ENCODE measurements at places on chromosomes 3 and 15.

DNA sequence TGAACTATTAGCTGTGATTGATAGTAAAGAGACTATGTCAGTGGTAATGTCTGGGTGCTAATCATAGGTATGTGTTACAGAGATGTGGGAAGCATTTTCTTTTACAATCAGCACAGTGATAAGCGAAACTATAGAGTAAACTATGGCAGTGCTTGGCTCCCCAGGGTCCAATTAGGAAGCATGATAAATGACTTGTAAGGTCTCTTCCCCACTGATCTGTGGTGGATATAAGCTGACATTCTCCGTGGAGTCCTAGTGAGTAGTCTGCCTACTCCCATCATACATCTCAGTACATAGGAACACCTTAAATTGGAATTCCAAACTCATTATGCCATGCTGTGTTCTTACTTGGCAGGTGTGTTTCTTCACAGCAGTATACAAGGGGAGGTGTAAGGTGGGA lies 204.2 kb downstream of the GAP43 start:
- no peak for DNase-seq

DNA sequence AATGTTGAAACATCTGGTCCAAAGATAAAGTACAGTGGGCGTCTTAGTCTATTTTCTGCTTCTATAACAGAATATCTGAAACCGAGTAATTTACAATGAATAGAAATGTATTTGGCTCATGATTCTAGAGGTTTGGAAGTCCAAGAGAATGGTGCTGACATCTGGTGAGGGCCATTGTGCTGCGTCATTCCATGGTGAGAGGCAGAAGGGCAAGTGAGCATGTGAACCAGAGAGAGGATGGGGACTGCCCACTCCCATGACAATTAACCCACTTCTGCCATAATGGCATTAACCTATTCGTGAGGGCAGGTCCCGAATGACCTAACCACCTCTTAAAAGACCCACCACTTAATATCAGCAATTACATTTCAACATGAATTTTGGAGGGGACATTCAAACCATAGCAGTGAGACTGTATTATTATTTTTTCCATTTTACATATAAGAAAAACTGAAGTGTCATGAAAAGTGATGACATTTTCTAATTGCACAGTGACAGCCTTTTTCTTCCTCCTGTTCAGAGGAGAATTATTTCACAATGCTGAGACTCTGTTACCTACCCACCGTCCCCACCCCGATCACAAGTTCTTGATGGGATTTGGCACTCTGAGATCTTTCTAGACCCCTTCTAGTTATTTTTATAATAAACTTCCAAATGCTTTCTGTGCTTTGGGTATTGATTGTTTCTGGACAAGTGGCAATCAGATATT lies 238.8 kb downstream of the RPLP1 start:
- no peak for DNase-seq

DNA sequence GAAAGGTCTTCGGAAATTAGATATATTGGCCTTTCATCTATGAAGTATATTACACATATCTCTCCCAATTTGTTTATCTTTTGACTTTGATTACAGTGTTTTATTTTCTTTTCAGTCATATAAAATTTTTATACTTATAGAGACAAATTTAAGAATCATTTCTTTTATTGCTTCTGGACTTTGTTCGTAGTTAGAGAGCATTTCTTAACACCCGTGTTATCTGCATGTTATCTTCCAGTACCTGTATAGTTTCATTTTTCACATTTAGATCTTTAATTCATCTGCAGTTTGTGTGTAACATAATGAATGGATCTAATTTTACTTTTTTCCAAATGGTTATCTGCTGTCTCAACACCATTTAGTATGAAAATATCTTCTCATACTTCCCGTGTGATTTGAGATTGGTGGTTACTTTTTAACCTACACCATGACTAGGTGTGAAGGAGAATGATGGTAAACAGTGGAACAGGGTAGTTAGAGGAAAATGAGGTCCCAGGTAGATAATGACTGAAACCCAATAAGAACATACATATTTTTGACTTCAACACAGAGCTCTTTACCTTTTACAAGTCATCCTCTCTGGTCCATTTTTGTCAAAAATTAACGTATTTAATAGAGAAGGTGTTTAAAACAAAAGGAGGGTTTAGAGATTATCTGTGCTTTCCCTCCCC lies 99.3 kb downstream of the LPP start:
- DNase-seq, result no peak

- no peak for DNase-seq
These were observed 209.5 kb downstream of the DTWD1 start for GRCh38 chr15:49830391-49830790.

- DNase-seq, result no peak
These were observed 391.1 kb upstream of the MDFIC2 start for GRCh38 chr3:70703305-70704102.

DNA sequence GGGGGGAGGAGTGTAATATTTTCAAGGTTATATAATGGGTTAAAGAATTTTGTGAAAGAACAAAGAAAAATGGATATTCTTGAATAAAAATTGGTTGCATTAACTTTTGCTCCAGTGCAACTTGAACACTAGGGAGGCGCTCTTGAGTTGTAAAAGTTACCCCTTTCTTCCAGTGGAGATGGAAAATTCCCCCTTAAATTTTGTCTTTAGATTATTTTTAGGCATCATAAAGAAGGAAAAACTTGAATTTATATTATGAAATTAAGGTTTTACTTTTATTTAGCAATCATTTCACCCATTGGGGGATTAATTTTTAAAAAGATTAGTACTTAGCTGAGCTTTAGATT lies 550 bp upstream of the CHD2 start:
- DNase-seq, result no peak

DNA sequence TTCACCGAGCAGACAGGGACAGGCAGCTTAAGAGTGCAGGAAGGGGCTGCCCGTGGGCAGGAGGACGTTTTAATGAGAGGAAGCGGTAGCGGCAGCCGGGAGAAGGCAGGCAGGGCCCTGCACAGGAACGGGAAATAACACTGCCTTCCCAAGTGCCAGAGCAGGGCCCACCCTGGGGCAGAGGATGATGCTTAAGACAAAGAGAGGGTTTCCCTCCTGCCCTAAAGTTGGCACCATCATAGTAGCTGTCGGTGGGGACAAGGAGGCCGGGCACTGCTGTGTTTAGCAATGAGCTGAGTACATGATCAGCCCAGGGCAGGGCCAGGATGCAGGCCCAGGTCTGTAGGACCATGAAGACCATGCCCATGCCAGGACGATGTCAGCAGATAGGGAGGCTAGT lies 21.7 kb downstream of the PRR20G start:
- no peak for DNase-seq

DNA sequence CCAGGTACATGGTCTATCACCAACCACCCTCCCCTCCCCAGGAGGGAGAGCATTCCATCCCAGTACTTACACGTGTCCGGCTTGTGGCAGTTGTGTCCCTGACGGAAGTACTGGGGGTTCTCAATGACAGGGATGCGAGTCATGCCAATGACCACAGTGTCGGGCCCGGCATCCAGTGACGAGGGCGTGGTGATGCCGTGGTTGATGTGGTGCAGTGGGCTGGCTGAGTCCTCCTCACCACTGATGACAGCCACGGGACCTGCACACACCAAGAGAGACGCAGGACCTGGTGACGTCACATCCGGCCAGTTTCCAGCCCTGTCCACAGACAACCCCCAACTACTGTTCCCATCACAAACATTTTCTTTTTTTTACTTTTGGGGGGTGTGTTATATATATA lies 223.8 kb downstream of the NTRK3 start:
- no peak for DNase-seq

- DNase-seq, result no peak
These were observed 23.3 kb downstream of the ANAPC13 start for GRCh38 chr3:134462331-134462941.

DNA sequence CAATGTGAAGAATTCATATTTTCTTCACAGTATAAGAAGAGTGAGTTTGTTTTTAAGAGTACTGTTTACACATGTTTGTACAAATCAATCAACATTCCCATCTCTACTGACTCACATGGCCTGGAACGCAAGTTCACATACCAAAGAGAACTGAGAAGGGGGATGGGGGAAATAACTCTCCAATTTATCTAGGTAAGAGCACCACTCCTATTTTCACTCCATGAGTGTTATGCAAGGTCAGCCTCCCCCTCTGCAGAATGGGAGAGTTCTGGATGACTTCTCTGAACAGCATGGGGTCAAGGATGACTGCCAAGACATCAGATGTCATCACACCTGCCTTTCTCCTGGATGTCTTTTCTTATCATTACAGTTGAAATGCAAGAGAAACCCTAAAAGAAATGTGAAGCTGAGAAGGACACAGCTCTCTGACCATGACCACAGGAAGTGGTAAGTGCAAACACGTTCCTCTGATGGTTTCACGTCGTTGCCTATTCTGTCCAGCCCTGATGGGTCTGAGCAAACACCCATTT lies 95.2 kb downstream of the SEMA6D start:
- no peak for DNase-seq

DNA sequence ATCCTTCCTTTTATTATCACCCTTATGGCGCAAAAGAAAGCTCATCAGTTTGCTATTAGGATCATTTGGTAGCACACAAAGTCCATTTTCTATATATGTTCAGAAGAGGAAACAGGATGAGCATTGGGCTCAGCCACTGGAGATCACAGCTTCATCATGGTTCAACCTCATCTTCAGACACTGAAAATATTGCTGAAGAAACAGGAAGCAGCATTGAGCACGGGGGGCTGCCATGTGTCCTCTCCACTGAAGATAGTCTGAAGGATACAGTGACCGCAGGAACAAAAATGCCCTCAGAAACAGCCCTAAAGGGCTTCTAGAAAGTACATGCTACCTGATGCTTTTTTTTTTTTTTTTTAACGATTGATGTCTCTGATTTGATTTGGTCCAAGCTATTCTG lies 835.3 kb upstream of the CFAP20DC start:
- no peak for DNase-seq

DNA sequence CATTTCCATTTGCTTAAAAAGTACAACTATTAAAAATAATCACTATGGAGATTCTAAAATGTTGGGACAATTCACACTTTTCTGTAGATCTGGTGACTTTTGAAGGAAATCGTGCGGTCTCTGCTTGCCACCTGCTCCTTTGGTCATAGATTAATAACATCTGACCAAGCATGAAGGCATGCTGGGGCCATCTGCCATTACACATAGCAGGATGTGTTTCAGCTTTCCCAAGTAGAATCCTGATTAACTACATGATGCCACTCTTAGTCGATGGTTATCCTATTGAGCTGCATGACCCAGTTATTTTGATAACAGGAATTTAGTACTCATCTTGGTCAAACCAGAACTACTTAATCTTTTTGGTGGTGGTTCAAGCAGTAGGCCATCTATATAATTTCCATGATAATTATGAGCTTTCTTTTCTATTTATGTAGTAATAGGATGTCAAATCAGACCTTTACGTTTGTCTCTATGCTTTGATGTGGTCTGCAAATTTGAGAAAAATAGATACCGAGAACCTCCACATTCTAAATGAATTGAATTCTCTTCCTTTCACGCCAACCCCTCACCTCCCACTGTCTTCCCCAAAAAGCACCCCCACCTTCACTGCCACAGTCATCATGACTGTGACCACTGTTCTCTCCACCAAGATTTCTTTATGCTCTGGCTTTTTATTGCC lies 158.1 kb downstream of the DIPK2A start:
- DNase-seq, result no peak

GRCh38 chr15:47095833-47096232 lies 621.5 kb upstream of the SEMA6D start:
- no peak for DNase-seq

GRCh38 chr15:90221246-90221900 lies 12.4 kb downstream of the CIB1 start:
- no peak for DNase-seq

GRCh38 chr15:40550341-40551037 lies 14.4 kb downstream of the CCDC32 start:
- DNase-seq, result no peak

DNA sequence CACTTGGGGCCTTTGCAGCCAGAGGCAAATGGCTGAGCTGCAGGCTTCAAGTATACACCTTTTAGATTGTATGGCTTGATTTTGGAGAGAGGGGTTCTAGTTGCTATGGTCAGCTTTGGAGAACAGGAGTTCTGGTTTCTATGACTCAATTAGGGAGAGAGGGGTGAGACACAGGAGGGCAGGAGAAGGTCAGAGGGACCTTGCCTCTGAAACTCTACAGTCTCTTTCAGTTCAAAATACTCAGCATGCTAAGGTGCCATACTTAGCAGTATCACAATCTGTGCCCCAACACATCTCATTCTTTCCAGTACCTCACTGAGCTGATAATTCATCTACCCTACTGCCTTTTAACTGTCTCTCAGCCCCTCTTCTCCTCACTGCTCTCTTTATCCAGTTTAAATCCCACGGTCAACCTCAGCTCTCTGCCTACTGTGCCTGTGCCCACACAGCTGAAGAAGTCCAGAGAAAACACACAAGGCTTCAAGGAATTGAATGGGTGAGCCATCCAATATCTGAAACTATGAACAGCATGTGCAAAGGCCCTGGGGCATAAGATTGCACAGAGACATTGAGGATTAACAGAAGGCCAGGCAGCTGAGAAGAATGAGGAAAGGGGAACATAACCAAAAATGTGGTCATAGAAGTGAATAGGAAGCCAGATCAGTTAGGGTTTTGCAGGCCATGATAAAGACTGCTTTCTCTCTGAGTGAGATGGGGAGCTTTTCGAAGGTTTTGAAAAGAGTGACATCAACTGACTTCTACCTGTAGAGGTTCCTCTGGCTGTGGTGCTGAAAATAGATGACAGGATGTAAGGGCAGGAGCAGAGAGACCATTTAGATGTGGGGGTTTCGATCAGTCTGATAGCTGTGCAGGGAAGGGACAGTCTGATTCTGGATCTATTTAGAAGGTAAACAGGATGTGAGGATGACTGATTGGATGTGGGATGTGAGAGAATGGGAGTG lies 54.5 kb upstream of the C3orf80 start:
- DNase-seq, result no peak

DNA sequence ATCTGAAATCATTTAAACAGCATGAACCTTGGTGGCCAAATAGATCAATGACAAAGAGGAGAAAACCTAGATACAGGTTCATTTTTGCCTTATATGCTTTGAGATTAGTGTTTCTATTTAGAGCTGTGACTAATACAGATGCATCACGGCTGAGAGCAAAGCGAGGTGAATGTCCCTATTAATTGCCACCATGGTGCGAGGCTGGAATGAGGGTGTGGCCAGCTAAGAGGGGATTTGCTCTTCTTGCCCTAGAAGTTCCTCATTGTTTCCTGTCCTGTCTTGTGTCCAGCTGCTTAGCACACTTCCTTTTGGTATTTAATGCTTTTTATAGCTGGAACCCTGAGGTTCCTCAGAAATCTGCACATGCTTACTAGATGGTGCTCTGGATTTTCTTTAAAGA lies 339.1 kb upstream of the RGMA start:
- DNase-seq, result no peak

DNA sequence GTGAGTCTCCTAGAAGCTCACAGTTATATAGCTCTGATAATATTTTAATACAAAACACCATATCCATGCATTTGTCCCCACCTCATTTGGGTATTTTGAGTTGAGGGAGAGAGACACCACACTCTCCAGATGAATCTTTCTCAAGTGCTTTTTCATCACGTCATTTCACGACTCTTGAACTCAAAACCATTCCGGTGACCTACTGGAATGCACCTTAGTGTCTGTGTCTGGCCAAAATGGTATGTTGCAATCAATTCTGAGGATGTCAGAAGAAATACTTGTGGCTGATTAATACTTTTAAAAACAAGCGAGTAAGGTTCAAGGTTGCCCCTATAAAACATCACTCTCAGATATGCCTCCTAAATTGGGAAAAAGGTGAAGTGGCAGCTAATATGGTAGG lies 352.6 kb upstream of the ICE2 start:
- DNase-seq, result no peak

Measured in CD4-positive, alpha-beta memory T cell (primary cell).